ENCODE measurements at places on chromosomes 6 and 20.
A peak's percentile ranks its signal among the peaks of the same experiment; 100 is the strongest.

DNA sequence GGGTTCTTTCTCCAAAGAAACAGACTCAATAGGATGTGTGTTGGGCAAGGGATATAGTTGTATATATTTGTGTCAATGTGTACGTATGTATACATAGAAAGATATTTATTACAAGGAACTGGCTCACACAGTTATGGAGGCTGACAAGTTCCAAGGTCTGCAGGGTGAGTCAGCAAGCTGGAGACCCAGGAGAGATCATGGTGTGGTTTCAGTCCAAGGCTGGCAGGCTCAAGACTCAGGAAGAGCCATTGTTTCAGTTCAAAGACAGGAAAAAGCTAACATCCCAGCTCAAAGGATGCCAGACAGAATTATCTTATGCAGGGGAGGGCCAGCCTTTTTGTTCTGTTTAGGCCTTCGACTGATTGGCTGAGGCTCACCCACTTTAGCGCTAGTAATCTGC is 89.9 kb upstream of the RALGAPA2 start:
- no peak for DNase-seq

DNA sequence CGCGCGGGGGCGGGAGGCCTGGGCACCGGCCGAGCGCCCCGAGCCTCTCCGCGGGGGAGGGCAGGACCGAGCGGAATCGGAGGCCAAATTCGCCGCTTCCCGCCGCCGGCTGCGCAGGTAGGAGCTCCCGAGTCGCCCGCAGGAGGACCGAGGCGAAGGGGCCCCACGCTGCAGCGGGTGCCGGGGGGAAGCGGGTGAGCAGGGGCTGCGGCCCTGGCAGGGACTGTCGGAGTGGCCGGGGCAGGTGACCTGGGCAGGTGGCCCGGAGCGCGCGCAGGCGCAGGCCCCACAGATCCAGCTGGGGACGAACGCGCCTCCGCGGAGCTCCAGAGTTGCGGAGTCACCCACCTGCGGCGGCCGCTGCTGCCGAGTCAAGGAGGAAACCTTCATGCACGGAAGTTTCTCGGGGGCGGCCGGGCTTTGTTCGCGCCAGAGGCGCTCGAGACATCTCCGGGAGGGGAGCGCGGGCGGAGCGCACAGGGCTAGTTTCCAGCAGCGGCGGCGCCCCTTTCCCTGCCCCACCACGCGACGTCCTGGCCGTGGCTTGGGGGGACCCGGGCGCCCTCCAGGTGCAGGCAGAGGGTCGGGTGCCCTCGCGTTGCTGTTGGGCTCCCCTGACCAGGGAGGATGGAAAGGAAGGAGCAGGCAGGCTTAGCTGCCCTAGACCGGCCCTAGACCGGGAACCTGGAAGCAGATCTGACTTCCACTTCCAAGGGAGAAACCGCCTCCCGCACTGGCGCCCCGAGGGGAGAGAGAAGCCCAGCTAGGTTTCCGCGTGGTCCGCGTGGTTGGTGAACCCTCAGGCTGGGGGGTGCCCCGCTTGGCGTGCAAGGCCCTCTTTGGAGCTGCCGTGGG is 590 bp downstream of the SLCO4A1 start:
- peak; percentile 79 for DNase-seq

- DNase-seq: no peak
Observed at GRCh38 chr6:12504325-12504966, 212.1 kb upstream of the PHACTR1 start.

GRCh38 chr6:166007349-166008263 is 160.0 kb downstream of the TBXT start:
- DNase-seq: no peak

GRCh38 chr6:7770601-7771000 is 44.7 kb downstream of the BMP6 start:
- DNase-seq: no peak

DNA sequence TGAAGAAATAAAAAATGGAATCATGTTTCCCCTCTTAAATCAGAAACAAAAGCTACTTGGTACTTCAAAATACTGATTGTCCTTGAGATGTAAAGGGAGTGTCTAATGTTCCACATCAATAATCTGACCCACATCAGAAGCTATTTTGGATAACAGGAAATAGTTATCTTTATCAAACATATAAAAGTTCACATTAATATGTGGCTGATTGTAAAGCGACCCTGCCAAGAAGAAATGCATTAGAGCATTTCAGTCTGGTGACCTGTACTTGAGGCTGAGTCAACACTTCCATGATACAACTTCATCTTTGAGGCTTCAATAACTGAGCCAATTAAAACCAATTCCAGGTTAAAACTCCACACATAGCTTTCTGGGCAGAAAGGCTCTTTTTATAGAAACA is 31.8 kb downstream of the SYNE1 start:
- DNase-seq: no peak

- DNase-seq: no peak
Observed at GRCh38 chr6:169371344-169372127, 117.9 kb upstream of the THBS2 start.

GRCh38 chr6:894274-894673 is 201.3 kb upstream of the EXOC2 start:
- DNase-seq: no peak

Measured in 8988T (cell line).